ENCODE measurements at places on chromosomes 6 and 20. TPM values are rescaled to one million over a fixed set of nuclear protein-coding genes. Genes with fewer than 3 reads are reported as not detected.

- H3K27ac ChIP-seq, result no peak overlapping the region
- H3K4me3 ChIP-seq, result no peak overlapping the region
- DNase-seq, result no peak
- H3K27me3 ChIP-seq, result peaks cover 3% of the 10 kb centered on the region
Observed at GRCh38 chr6:89183294-89183693, 33.9 kb downstream of the GABRR1 start.

DNA sequence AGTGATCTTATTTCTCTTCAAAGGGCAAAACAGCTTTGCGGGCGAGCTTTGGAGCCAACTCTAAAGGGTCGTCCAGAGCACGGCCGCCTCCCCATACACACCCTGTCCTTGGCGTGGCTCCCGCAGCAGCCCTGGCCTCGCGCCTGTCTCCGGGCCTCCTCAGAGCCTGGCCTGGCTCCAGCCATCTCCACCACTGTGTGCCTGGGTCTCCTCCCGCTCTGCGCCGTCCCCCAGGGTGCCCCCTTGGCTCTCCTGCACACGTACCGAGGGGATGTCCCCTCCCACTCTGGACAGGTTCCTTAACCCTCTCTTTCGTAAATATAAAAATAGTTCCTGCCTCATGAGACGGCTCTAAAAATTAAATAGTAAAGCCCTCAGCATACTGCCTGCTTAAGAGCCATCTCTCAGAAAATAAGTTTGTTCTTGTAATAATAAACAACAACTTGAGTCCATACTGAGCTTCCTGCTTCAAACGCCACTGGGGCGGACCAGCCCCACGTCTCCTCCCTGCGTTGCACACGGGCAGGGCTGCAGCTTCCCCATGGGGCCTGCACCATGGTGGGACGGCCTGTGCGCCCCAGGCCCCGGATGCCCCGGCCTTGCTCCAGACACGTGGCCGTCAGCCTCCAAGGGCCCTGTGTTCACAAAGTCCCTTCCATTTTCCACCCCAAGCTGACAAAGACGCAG is 226.2 kb downstream of the TTLL2 start:
- no peak for DNase-seq
- H3K36me3 ChIP-seq, result no peaks in the 10 kb centered on the region
- no peak overlapping the region for H3K27ac ChIP-seq
- no peak overlapping the region for H3K4me3 ChIP-seq

Gene C20orf144
- 0.27 TPM for total RNA-seq

Gene SLC35F1
- 4.5 TPM for total RNA-seq

- peaks cover 13% of the 10 kb centered on the region for H3K4me1 ChIP-seq
- no peaks in the 10 kb centered on the region for H3K27me3 ChIP-seq
- peak overlapping the region; percentile 85 for H3K27ac ChIP-seq
- H3K36me3 ChIP-seq, result no peaks in the 10 kb centered on the region
- peak overlapping the region; percentile 86 for H3K4me3 ChIP-seq
Observed at GRCh38 chr6:89817481-89817880, 2.1 kb downstream of the MDN1 start.

Gene TCF21
- not detected for total RNA-seq

DNA sequence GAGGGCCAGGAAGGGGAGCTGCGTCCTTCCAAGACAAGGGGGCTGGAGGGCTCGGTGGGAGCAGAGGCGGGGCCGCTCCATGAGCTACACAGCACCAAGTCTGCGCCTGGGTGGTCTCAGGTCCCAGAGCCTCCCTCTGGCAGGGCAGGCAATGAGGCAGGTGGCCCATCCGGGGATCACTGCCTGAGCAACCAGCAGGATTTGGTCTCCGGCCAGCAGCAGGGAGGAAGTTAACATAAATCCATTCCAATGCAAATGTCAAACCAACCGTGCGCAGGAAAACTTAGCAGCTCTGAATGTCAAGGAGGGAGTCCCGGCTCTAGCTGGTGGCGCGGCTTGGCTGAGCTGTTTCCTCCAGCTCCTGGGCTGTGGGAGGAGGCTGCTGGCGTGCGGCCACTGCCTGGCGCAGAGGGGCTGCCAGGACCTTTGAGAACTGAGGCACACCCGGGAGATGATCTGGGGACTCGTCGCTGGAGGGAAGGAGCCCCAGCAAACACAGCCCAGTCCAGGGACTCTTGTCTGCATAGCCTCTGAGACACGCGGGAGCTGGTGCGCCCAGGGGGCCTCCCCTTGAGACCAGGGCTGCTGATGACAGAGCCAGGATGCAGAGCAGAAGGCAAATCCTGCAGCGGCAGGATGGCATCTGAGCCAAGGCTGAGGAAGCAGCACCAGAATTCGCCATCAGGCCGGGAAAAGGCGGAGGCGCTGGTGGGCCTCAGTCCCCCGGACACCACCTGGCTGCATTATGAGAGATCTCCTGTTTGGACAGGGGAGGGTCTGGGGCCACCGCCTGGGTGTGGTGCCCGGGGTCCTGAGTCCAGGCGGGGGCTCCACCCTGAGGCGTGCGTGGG is 33.1 kb upstream of the CHRNA4 start:
- H3K4me3 ChIP-seq, result no peak overlapping the region
- no peaks in the 10 kb centered on the region for H3K36me3 ChIP-seq
- H3K4me1 ChIP-seq, result no peaks in the 10 kb centered on the region
- no peak for DNase-seq
- no peak overlapping the region for H3K27ac ChIP-seq
- H3K27me3 ChIP-seq, result peaks cover 15% of the 10 kb centered on the region

- H3K4me3 ChIP-seq, result no peak overlapping the region
- no peak for DNase-seq
- peaks cover 1% of the 10 kb centered on the region for H3K36me3 ChIP-seq
- H3K27me3 ChIP-seq, result no peaks in the 10 kb centered on the region
- no peaks in the 10 kb centered on the region for H3K4me1 ChIP-seq
- H3K27ac ChIP-seq, result no peak overlapping the region
Observed at GRCh38 chr20:44600758-44601201, 18.4 kb downstream of the PKIG start.

GRCh38 chr6:48689498-48689897 is 578.5 kb upstream of the PTCHD4 start:
- no peaks in the 10 kb centered on the region for H3K27me3 ChIP-seq
- no peak overlapping the region for H3K27ac ChIP-seq
- peaks cover 2% of the 10 kb centered on the region for H3K36me3 ChIP-seq
- DNase-seq, result no peak
- no peaks in the 10 kb centered on the region for H3K4me1 ChIP-seq
- no peak overlapping the region for H3K4me3 ChIP-seq

- DNase-seq, result no peak
- H3K27ac ChIP-seq, result no peak overlapping the region
- no peak overlapping the region for H3K4me3 ChIP-seq
- H3K4me1 ChIP-seq, result peaks cover 49% of the 10 kb centered on the region
- no peaks in the 10 kb centered on the region for H3K27me3 ChIP-seq
Observed at GRCh38 chr6:40992746-40993145, 46.3 kb downstream of the UNC5CL start.

DNA sequence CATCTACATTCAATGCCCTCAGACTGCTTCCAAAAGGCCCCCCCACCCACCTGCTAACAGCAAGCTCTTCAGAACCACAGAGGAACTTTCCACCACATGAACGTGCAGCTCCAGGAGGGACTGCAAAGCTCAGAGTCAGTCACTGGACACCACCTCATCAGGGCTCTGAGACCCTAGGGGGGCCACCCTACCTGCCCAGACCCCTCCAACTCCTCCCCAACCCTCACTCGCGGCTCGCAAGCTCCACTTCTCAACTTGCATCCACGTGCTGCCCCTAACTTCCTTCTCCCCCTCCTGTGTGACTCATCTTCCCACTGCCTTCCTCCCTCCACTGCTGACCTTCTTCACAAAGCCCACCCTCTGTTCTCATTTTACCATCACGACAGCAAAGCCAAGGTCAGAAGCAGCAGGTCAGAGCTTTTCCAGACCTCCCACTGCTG is 6.5 kb downstream of the MBOAT1 start:
- peaks cover 10% of the 10 kb centered on the region for H3K4me1 ChIP-seq
- DNase-seq, result no peak
- no peak overlapping the region for H3K4me3 ChIP-seq

- no peaks in the 10 kb centered on the region for H3K27me3 ChIP-seq
- peaks cover 8% of the 10 kb centered on the region for H3K4me1 ChIP-seq
- H3K36me3 ChIP-seq, result peaks cover 1% of the 10 kb centered on the region
Observed at GRCh38 chr20:23624324-23624691, 13.4 kb downstream of the CST3 start.

- H3K36me3 ChIP-seq, result no peaks in the 10 kb centered on the region
- H3K4me3 ChIP-seq, result no peak overlapping the region
- peaks cover 44% of the 10 kb centered on the region for H3K27me3 ChIP-seq
- H3K27ac ChIP-seq, result no peak overlapping the region
Observed at GRCh38 chr6:13911337-13911736, 13.4 kb upstream of the RNF182 start.

Measured in progenitor cell of endocrine pancreas (in vitro differentiated cells).